ENCODE measurements at places on chromosomes 13 and 19.

GRCh38 chr19:16216744-16217670, 19.3 kb downstream of the AP1M1 start:
- DNase-seq, result no peak

- peak; percentile 76 for DNase-seq
Measured at GRCh38 chr13:87669379-87669978, 1.7 kb upstream of the SLITRK5 start.

- DNase-seq, result no peak
Measured at GRCh38 chr19:39200803-39201115, 3.3 kb downstream of the SYCN start.

GRCh38 chr13:94173312-94173854, 306.1 kb downstream of the DCT start:
- no peak for DNase-seq

DNA sequence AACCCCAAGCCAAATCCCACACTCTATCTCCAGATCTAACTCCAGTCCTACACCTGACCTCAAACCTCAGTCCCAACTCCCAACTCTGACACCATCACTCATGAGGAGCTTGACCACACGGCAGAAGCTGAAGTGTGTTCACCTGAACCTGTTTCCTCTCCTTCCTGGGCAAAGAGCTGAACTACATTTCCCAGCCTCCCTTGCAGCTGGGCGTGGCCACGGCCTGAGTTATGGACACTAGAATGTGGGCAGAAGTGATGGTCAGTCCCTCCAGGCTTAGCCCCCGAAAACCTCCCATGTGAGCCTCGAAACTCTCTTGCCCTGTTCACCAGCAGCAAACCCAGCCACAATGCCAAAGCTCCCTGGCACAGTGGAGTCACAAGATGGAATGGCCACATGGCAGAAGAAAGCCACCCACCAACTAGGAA, 19.5 kb upstream of the MEIS3 start:
- no peak for DNase-seq

DNA sequence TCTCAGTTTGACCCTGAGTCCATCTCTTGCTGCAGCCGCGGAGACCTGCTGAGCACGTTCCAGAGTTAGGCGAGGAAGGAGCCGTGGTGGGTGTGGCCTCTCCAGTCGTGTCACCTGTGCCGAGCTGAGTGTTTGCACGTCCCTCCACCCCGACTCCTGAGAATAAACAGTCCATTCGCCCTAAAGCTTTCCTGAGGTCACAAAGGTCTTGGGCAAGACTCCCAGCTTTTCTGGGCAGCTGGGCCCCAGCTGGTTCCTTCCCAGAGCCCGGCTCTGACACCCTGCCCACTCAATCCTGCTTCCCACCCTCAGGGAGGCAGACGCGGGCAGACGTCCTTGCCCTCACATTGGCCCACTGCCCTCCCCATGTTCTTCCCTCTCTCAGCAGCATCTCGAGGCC, 142.2 kb downstream of the KCTD15 start:
- no peak for DNase-seq

DNA sequence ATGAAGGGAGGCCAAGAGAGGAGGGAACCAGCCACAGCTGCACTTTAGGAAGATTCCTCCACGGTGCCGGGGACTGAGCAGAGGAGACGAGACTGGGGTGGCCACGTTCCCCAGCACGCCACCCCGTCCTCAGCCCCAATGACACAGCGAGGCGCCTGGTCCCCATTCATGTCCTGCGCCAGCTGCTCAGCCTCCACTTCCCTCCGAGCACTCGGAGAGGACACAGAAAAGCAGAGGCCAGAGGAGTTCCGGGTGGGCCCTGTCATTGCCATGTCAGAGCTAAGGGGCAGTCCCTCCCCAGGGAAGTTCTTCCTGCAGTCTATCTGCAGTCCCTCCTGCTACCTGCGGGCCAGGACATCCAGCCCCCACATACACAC, 53.2 kb upstream of the NFIC start:
- no peak for DNase-seq

- DNase-seq, result no peak
Measured at GRCh38 chr13:110158226-110158625, 148.7 kb downstream of the COL4A1 start.

DNA sequence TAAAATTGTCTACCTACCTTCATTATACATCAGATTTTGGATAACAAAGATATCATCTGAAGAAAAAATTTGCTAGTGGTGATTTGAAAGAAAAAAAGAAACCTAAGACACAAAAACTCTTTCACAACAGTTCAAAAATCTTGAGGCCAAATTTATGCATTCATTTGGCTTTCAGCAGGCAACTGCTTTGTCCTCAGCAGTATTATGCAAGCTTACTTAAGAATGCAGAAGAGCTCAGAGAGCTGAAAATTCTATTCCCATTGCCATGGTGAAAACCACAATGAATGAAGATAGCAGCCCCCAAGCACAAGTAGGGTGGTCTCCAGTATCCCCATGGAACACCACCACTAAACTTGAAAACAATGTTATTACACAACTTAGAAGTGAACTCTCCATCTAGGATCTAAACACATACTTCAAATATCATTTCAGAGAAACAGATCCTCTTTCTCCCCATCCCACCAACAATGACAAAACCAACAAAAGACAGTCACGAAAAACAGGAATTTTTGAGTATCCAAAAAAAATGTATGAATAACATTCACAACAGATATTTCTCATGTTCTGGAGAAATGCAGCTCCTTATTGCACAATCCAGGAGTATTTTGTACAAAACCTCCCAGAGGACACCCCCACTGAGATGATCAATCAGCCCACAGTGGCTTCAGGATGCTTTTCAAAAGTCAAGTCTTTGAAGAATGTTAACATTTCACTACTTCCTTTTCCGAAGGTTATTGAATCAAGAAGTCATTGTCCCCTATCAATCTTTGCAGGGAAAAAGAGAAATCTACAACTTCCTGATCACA, 192.7 kb downstream of the LHFPL6 start:
- peak; percentile 27 for DNase-seq

GRCh38 chr13:20782116-20782708, 8.5 kb upstream of the EEF1AKMT1 start:
- no peak for DNase-seq

DNA sequence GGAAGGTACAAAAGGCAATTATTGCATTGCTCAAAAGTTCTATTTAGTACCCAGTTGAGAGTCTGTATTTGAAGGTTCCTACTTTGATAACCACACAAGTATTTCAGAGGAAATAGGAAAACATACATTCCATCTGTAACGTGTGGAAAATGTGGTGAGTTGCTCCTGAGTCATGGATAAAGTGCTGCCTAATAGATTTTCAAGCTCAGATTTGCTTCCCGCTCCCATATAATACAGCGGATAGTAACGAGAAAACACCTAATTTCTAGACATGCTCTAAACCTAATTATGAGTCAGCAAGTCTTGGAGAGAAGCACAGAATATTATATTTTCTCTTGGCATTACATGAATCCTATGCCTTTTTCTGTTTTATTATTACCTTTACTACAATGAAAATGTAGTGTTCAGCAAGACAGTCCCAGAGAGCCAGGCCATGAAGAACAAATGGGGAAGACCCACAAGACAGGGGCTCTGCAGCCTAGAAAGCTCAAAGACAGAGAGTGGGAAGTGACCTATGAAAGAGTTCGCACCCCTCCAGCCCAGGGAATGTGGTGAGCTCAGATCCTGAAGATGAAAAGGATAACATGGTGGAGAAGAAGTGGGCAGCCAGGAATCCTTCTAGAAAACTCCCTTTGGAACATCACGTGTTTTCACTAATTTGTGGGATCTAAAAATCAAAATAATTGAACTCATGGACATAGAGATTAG, 116.1 kb downstream of the STARD13 start:
- DNase-seq, result no peak

DNA sequence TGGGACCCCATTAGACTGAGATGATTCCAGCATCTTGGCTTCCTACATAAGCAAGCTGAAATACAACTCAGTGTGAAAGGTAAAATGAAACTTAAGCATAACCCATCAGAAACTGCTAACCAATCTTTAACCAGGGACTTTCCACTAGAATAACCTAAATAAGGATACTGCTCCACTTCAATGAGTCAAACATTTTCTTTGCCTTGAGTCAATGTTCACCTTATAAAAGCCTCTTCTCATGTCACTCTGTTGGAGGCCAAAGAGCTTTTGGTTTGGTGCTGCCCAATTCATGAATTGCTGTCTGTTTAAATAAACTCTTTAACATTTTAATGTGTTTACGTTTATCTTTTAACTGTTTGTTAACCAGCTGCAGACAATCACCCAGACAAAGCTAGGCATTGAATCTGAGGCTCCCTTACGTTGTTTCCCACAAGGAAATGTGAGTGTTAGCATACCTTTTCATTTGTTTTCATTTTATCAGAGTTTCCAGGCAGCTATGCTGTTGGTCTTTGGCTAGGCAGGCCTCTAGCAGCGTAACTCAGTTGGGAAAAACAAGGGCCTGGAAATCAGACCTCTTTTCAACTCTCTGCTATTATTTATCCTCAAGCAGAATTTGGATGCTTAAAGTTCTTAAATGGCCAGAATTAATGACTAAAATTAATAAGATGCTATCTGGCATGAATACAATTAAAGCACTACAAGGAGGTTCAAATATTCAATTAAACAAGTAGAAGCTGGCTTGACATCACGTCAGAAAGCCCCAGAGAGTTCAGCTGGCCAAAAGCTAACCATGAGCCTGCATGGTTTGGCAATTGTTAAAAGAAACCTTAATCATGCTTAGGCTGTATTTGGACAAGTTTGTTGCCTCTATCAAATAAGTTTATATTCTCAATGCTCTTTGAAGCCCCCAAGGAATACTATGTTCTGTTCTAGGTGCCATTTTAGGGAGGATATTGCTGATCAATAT, 200.2 kb downstream of the DCLK1 start:
- DNase-seq, result no peak

DNA sequence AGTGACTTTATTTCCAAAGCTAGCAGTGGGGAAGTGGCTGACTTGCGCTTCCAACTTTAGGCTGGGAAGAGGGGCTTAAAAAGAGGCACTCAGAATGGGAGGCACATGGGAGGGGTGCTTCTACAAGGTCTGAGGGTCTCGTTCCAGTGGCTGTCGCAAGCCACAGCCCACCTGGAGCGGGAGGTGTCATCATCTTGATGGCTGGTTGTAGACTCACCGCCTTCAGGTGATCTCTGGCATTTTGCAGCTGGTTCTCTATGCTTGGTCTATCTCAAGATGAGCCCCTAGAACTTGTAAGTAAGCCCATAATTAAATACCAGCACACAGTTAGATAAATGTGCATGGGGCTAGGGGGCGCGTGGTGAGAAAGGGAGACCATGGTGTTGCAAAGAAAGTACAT, 9.2 kb downstream of the TEX29 start:
- DNase-seq, result no peak

DNA sequence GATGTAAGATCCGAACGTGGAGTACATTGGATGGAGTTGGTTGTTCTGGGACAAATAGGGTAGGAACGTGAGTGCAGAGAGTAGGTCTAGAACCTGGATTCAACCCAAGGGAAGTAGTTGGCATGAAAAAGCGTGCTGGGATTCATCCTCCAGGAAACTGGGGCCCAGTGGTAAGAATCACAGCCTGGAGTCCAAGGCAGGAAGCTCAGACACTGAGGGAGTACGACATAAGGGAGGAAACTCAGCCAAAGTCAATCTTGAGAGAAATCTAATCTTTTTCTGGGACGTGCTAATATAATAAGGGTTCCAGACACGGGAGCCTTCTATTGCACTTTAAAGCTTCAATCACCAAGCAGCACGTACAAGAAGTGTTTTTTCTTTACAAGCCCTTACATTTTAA, 46.4 kb downstream of the DLEU7 start:
- no peak for DNase-seq

DNA sequence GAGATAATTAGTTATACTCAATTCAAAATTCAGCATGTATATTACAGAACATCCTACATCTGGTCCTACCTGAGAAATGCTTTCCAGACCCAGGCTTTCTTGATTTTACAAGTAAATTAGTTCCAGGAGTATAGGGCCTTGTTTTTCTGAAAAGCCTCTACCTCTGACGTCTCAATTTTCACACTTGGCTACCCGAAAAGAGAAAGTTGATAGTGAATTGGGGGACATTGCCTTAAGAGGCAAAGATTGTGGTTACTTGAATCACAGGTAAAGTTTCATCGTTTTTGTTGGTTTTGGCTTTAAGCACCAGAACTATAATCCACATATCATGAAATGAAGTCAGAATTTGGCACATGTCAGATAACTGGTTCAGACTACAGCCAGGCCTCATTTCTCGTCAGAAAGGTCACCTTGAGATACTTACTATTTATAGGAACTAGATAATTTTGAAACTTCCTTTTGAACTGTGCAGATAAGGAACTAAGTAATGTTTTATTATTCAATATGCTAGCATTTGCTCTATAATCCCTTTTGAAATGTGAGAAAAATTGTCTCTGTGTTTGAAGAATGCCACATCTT, 30.8 kb downstream of the FAM124A start:
- DNase-seq, result peak; percentile 34

GRCh38 chr19:16928916-16929315, 40.1 kb downstream of the F2RL3 start:
- no peak for DNase-seq

DNA sequence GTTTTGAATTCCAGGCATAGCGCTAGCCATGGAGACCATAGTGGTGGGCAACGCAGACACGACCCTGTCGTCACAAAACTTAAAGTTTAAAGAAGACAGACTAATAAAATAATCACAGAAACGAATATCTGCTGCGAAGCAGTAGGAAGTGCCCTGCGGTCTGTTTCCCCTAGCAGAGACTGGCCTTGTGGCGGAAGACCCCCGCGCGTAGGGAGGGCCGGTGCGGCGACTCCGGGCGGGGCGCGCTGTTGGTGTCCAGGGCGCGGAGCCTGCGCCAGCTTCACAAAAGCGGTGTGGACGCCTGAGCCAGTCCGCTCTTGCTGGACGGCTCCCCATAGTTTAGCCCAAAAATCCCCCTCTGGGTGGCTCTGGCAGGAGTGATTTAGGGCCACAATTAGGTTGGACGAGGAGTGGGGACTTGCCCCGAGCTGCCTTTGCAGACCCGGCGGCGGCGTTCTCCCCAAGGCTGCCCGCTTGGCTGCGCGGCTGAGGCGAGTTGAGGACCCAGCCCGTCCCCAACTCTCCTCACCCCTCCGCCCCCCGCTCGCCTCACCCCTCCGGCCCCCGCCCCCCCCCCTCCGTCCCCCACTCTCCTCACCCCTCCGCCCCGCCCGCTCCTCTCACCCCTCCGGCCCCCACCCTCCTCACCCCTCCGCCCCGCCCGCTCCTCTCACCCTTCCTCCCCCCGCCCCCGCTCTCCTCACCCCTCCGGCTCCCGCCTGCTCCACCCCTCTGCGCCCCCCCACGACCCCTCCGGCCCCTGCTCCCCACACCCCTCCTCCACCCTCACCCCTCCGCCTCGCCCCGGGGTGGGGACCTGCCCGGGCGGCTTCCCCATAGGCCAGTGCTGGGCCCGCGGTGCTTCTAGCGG, 14.2 kb upstream of the LATS2 start:
- DNase-seq, result peak; percentile 59
